ENCODE measurements at places on chromosomes 3 and 15.
A peak's percentile ranks its signal among the peaks of the same experiment; 100 is the strongest.

GRCh38 chr3:142498397-142499180, 50.8 kb upstream of the XRN1 start:
- no peak for DNase-seq

DNA sequence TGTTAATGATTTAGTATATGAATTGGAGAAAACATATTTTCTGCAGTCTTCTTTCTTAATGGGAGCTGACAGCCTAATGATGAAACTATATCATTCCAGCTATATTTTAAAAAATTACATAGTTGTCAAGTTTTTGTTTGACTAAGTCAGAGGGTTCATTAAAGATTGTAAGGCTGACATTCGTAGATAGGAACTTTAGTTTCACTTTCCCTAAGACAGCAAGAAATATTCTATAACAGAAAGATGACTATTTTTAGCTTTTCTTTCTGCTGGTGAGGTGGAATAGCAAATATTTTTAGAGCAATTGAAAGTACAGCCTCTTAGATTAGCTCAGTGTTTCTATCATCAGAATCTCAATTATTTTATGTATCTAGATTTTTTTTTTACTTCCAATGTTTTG, 60.2 kb downstream of the PIAS1 start:
- no peak for DNase-seq

DNA sequence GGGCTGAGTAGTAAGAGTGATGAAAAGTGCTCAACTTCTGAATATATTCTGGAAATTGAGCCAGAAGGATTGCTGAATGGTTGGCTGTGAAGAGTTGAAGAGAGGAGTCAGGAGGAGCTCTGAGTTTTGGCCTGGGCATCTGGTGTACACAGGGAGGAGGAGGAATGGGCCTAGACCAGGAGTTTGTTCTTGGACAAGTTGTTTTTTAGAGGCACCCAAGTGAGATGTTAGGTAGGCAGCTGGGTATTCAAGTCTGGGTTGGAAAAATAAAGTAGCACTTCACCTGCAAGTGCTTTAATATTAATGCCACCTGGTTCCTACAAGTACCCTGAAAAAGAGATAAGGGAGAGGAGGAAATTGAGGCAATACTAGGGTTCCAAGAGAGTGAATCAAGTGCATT, 14.7 kb downstream of the BSN start:
- DNase-seq = no peak

- DNase-seq = no peak
Measured at GRCh38 chr3:17320266-17320665, 422.2 kb downstream of the TBC1D5 start.

DNA sequence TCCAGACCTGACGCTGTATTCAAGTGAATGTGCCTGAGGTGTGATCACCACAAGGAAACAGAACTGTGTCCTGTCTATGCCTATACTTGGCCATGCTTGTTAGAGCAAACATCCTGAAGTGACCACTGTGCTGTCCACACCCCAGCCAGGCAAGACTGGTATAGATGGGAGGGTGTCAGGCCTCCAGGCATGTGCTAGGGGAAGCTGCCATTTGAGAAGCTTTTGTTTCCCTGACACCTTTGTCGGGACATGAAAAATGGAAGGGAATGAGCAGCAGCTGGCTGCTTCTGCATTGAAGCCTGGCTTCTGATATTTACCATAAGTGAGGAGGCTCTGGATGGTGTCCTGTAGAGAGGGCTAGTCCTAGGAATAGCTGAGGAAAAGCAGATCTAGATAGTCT, 106.2 kb downstream of the CPNE4 start:
- no peak for DNase-seq

- DNase-seq = no peak
Measured at GRCh38 chr3:59212128-59212779, 162.4 kb upstream of the CFAP20DC start.

DNA sequence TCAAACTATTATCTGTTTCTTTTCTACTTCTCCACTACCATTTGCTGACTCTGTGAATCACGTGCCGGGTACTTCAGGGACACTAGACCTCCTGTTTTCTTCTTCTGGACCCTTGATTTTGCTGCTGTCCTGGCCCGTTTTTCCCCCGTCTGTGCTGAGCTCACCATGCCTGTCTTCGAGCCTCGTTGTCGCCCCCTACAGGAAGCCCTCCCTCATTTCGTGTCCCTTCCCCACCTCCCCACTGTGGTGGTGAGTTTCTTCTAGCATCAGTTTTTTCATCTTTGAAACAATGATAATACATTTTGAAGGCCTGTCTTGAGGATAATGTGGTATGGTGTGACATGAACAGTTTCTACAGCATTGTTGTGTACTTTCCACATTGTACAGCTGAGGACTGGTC, 12.8 kb downstream of the GABRG3 start:
- DNase-seq = peak; percentile 53

GRCh38 chr3:23739536-23739935, 66.2 kb upstream of the UBE2E1 start:
- no peak for DNase-seq

- DNase-seq = no peak
Measured at GRCh38 chr15:58164926-58165325, 26.7 kb downstream of the AQP9 start.

DNA sequence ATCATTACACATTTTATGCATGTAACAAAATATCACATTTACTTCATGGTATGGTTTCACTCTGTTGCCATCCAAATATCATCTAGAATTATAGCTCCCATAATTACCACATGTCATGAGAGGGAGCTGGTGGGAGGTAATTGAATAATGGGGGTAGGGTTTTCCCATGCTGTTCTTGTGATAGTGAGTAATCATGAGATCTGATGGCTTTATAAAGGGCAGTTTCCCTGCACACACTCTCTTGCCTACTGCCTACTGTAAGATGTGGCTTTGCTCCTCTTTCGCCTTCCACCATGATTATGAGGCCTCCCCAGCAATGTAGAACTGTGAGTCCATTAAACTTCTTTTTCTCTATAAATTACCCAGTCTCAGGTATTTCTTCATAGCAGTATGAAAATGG, 123.4 kb downstream of the SATB1 start:
- DNase-seq = no peak

DNA sequence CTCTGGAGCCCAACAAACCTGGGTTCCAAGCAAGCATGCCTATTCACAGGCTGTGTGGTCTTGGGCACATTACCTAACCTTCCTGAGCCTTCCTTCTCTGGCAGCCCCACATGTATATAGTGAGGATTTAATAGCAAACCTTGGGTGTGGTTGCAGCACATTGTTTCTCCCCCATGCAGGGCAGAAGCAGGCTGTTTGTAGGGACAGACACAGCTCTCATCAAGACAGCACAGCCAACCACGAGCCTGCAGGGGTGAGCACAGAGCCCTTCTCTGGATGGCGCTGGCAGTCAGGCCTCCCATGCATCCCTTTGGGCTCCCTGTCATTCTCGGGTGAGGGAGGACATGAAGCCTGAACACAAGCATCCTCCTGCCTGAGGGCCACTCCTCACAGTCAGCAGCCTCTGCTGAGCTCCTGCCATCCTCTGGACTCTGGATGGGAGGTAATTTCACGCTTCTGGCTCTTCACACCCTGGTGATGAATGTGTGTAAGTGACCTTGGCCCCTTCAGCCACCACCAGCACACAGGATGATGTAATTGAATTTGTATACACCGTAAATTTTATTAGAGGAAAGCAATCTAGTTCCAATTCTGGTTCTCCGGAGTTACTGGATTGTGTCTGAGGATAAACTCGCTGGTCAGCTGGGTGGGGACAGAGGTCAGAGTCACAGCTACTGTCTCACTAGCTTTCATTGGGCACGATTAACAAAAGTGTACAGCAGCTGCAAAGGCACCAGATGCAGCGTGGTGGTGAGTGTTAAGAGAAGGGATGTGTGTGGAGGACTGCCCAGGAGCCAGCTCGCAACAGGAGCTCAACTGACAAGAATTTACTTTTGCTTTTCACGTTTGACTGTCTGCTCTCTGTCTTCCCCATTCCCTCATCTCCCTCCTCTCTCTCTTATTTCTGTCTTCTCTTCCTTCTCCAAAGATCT, 118.1 kb downstream of the CLSTN2 start:
- peak; percentile 38 for DNase-seq

DNA sequence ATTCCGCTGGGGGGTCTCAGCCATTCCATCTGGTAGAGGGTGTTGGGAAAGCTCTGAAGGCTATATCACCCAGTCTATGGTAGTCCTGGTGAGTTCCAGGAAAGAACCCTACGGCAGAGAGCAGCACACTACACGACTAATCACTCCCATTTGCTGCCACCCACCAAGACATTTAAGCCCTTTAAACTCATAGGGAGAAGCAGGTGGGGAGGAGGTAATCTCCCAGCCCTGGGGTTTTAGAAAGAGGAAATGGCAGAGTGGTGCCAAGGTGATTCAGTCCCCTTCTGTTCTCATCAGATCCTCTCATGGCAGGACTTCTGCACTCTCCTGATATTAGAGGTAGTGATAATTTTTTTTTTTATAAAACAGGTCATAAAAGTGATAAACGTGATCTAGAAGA, 10.6 kb upstream of the VWA5B2 start:
- no peak for DNase-seq

DNA sequence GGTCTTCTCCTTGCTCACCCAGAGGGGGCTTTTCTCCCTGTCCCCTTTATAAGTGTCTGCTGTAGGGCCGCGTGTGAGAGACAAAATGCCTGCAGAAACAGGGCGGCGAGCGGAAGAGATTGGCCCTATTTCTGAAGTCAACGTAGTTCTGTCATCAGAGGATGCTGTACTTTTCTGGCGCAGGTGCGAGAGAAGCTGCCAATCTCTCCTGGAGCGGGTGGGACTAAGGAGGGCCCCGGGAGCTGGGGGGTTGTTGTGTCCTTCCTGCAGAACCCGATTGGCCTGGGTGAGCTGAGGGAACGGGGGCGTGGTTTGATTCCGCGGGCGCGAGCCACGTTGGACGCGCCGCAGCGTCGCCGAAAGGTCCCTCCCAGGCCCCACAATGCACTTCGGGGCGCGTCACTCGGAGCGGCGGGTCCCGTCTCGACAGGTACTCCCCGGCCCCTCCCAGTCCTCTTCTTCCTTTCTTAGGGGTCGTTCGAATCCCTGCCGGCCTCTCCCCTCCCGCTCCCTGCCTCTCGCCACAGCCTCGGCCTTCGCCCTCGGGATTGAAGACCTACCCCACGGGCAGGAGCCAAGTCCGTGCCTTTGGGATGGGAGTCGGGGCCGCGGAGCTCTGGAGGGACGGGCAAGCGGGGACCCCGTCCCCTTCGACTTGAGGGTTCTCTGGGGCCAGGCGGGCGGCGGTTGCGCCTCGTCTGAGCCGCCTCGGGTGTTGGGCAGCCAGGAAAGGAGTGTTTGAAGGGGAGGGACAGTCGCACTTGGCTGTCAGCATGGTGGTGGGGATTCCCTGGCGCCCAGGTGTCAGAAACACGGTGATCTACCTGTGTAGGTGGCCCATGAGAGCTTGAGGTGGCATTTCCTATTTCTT, at the start of gene SEC22A:
TSS of gene SEC22A (plus strand) at position 387 of the 871 bp plus-strand sequence. CDS start 7,275 bp downstream, outside the sequence.
- peak; percentile 95 for DNase-seq

DNA sequence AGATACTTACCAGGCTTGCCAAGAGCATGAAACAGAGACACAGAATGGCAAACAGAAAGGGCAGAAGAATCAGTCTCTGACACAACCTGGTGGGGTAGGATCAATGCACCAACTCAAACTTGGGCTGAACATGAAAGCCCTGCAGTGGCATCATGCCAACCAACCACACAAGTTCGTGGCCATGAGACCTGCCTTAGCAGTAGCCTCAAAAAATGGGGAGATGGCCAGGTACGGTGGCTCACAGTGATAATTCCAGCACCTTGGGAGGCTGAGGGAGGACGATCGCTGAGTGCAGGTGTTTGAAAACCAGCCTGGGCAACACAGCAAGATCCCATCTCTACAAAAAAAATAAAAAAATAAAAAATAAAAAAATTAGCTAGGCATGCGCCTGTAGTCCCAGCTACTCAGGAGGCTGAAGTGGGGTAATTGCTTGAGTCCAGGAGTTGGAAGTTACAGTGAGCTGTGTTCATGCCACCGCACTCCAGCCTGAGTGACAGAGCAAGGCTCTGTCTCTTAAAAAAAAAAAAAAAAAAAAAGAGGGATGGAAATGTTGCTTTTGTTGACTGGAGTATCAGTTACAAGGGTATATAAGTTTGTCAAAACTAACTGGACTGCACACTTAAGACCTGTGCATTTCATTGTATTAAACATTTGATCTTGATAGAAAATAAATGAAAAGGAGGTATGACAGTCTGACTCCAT, 93.4 kb downstream of the XXYLT1 start:
- no peak for DNase-seq

GRCh38 chr15:64621056-64621455, 154.3 kb downstream of the RBPMS2 start:
- no peak for DNase-seq

GRCh38 chr15:71806452-71806931, 3.9 kb upstream of the NR2E3 start:
- DNase-seq = peak; percentile 89

- DNase-seq = no peak
Measured at GRCh38 chr3:71944482-71945065, 159.6 kb upstream of the PROK2 start.

DNA sequence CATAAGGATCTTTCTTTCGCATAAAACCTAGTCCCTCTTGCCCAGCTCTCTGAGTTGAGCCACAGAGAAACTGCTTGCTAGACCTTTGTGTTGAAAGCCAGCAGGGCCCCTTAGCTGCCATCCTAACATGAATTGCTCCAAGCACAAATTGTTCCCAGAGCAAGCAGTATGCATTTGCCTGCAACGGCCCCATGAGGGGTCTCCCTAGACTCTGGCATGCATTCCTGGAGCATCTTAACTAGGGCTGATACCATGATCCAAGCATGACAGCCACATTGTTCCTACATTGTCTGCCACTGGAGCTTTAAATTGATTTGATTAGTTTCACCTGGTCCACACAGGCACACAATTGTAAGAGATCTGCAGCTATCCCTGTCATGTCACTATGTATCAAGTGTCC, 428.1 kb downstream of the TAFA4 start:
- no peak for DNase-seq

DNA sequence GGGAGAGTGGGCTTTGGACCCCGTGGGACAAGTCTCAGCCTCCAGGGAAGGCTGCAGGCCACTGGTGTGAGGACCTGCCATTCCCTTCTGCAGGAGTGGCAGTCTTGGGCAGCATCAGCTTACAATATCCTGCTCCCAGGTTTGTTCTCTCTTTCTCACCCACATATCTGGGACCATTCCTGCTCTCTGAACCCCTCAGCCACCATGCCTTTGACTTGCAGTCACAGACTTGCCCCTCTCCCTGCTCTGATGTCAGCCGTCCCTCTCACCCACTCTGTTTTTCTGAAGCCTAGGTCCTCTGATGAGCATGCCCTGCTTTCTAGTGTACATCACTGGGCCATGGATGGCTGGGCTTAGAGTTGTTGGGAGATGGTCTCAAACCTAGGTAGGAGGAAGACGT, 282.1 kb downstream of the EPHB1 start:
- DNase-seq = no peak

DNA sequence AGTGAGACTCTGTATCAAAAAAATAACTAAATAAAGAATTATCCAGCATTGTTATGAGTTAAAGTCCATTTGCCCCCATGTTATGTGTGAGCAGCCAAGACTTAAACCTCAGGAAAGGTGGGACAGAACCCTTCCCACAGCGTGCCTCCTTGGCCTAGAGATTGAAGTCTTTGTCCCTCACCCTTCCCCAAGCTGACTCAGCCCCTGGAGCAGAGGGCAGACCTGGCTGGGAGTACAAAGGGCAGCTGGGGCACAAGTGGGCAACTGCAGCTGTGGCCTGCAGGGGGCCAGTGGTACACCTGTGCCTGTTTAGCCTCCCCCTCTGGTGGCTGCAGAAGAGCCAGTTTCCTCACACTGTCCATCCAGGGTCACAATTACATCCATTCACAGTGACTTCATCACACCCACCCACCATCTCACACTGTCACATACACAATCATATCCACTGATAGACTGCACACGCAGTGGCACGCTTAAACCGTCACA, 940 bp upstream of the ACY1 start:
- peak; percentile 40 for DNase-seq

All from BE2C (cell line).